ENCODE measurements at places on chromosomes 6 and 20.

DNA sequence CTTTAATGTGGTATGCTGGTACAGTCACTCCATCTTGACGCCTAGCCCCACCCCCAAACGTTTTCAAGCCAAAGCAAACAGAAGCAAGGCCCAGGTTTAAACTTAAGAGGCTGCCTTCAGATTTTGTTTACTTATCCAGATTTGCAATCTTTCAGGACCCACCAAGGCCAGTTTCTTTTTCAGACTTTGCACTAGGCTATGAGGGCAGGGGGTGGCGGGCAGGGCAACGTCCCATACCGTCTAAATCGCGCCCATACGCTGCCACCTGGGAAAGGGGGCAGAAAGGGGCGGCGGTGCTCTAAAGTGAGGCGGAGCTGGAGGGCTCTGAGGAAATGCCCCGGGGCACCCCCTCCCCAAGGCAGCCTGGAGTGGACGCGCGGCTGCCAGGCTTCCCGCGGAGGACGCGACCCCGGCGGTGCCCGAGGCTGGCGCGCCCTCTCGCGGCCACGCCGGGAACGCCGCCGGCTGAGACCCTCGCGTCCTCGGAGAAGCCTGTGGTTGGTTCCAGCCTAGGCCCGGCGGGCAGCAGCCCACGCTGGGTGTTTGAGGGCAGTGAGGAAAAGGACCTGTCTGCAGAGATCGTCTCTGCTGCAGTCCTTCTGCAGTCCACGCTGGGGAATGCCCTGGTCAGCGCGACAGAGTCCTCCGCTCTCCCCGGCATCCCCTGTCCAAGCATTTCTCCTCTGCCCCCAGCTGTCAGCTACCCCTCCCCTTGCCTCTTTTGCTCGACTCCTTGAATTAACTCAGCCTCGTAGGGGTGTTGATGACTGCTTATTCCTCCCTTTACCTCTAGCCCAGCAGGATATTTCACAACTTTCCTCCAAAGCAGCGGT is 129.2 kb upstream of the PRND start:
- DNase-seq = peak; percentile 21

GRCh38 chr6:43428874-43429273 is 1.5 kb downstream of the ABCC10 start:
- no peak for DNase-seq

- DNase-seq = no peak
These were observed 165.7 kb upstream of the RNF217 start for GRCh38 chr6:124796464-124796970.

DNA sequence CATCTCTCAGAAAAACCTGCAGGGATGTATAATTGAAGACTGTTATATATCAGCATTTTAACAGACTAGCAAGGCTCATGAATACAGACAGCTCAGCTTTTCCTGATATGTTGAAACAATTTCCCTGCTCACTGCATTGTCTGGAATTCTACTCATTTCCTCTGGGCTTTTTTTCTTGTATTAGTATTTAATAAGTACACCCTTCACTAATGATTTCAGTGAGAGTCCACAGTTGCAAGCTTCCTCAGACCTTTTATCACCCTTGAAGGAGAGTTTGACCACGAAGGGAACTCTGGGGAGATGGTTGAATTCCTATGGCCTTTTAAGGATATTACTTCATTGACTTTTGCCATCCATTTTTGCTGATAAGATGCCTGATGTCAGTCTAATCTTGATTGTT is 248.7 kb downstream of the ADGB start:
- DNase-seq = no peak

- no peak for DNase-seq
These were observed 14.2 kb downstream of the KCNK5 start for GRCh38 chr6:39214846-39215639.

DNA sequence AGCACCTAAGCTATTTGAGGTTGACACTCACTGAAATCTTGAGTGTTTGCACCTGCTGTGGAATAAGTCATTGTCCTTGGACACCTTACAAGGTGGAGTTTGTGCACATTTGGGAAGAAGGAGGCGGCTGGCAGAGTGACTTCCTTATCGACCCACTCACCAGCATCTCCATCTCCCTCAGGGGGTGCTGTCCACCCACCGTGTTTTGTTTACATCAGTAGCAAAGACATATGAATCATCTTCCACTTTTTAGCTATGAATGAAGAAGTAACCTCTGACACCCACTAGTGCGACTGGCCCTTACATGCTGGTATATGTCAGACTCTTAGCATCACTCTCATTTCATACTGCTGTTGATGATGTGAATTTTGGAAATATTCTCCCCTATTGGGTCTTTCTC is 119.5 kb upstream of the SGK1 start:
- no peak for DNase-seq

GRCh38 chr6:143068001-143068400 is 7.3 kb downstream of the AIG1 start:
- DNase-seq = no peak

- DNase-seq = no peak
These were observed 587.2 kb downstream of the EPM2A start for GRCh38 chr6:145147981-145148749.

GRCh38 chr6:9083108-9083507 is 647.8 kb upstream of the SLC35B3 start:
- no peak for DNase-seq

DNA sequence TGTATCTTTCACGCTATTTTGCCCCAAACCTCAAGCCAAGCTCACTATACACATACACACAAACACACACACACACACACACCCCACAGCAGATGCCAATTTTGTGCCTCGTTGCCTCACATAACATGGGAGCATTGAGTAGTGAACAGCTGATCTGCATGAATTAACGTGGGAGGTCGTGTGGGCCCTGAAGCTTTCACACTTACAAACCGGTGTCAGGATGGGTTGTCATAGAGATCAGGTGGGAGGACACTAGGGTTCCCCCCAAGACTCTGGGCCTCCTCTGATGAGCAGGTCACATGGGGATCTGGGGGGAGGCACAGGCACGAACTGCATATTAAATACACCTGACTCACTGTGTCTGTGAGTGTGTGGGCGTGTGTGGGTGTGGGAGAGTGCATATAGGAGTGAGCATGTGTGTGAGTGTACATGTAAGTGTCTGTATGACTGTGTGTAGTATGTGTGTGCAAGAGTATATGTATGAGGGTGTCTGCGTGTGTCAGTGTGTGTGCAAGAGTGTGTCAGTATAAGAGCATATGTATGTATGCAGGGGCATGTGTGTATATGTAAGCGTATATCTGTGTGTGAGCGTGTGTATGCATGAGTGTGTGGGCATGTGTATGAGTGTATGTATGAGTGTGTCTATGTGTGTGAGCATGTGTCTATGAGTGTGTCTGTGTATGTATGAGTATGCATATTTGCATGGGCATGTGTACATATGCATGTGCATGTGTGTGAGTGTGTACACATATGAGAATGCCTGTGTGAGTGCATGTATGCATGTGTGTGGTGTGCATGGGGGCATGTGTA is 370.4 kb downstream of the PREX1 start:
- no peak for DNase-seq

DNA sequence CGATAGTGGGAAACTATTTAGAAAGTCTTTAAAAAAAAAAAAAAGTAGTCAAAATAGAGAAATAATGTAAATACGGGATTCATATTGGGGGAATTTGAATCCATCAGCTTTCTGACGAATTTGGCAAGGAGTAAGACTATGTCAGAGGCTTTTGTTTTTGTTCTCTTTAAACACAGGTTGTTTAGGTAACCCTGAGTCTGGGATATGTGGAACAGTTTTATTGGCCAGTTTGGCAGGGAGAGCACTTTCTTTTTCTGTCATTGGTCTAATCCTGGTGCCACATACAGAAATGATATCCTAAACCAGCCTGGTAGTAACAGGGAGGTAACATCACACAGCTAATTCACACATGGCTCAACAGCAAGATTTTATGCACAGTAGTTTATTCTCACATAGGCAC is 27.7 kb downstream of the HAO1 start:
- DNase-seq = no peak

DNA sequence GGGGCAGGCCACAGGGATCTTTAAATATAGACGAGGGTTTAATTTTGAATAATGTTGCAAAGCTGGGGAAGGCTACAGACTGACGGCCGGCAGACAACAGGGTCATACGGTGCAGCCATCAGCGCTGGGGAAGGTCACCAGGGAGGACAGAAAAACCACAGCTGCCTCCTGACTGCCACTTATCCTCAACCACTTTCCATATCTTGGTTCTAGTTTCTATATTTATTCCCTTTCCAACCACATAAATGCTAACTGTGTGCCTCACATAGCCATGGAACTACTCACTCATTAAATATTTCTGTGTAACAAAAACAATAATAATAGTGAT is 85.7 kb upstream of the AGPAT4 start:
- no peak for DNase-seq

DNA sequence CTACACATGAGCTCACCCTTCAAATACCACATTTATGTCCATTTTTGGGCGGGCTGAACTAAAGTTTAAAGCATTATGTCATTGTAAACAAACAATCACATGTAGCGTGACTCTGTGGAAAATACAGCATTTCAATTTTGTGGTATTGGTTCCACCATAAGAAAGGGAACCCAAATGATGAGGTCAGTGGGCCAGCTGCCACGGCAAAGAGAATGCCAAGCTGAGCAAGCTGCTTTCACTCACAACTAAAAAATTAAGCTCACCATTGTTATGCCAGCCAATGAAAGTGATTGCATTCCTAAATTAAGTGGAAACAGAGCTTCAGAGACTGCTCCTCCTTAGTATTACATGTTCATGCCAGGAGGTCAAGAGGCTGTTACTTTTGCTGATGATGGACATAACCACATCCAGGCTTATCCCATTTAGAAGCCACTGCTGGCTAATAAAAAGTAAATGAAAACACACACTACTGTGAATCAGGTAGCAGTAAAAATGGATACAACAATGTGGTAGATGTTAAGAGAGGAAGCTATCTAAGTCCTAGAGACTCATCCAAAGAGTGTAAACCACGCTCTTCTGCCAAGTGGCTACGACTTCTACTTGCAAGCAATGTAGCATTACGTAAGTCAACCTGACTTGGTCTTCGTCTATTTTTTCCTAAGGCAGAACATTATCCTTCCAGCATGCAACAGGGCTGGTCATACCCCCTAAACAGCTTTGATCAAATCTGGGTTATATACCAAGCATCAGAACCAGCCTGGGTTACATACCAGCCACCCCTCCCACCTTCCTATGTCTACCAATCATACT is 164.8 kb downstream of the BACH2 start:
- no peak for DNase-seq

- no peak for DNase-seq
These were observed 638.5 kb downstream of the EPM2A start for GRCh38 chr6:145096846-145097245.

GRCh38 chr6:106134906-106135634 is 48.9 kb downstream of the PRDM1 start:
- no peak for DNase-seq

GRCh38 chr20:19903168-19903811 is 113.9 kb upstream of the NAA20 start:
- DNase-seq = no peak

GRCh38 chr6:168943231-168943905 is 310.3 kb downstream of the THBS2 start:
- DNase-seq = no peak

GRCh38 chr6:164346631-164347030 is 932.1 kb downstream of the QKI start:
- no peak for DNase-seq

DNA sequence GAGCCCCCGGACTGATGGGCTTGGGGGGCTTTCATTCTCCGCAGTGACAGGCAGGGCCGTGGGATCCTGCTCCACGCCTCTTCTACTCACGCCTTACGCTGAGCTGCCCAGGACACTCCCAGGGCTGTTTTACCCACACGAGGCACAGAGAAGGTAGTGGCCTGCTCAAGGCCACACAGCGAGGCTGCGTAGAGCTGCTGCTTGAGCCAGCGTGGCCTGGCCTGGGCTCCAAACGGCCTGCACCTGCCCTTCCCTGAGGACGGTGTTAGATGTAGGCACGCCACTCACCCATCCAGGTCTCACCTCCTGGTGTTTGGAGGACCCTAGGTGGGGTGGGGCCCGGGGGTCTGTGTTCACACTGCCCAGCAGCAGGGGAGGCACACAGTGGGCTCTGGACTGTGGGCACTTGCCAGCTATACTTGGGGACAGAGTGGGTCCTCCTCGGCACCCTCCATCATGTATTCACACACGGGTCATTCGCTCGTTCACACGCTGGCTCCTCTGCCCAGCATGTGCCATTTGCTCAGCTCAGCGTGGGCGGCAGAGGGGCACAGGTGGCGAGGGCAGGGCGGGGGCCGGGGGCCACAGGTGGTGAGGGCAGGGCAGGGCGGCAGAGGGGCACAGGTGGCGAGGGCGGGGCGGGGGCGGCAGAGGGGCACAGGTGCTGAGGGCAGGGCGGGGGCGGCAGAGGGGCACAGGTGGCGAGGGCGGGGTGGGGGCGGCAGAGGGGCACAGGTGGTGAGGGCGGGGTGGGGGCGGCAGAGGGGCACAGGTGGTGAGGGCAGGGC is 18.4 kb upstream of the RBBP8NL start:
- no peak for DNase-seq

DNA sequence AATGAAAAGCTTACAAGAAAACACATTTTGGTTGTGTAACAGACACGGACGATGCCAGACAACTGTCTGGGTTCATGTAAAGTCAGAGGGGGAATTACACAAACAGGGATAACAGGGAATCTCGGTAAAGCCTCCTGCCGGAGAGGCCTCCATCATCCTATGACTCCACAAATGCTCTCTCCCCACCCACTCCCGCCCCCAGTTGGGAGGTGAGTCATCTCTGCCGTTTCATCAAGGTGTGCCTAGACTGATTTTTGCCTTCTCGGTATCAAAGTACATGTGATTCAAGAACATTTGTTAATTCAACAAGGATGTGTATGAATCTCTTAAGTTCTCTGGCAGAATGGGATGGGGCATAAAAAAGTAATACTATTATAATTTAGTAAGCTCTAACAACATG is 304.9 kb upstream of the PRDM1 start:
- DNase-seq = no peak

- no peak for DNase-seq
These were observed 86.1 kb upstream of the ZNF217 start for GRCh38 chr20:53679597-53680309.

DNA sequence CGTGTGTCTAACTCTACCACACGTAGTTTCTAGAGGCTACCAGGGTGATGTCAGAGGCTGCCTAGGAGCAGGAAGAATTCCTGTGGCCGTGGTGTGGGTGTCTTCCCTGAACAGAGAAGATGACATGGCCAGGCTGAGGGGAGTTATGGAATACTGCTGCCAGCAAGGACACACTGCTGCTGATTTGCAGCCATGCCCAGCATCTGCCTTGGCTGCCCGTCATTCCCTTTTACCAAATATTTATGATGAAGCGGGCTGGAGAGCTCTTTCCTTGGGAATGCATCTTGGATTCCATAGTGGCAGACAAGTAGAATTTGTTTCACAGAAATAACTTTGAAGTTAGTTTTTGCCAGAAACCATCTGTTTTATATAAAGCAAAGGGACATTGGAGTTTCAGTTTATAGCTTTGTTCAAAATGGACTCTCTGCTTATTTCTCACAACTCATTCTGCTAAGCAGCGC is 80.8 kb upstream of the VSTM2L start:
- DNase-seq = no peak

- no peak for DNase-seq
These were observed 37.2 kb downstream of the GTF2H5 start for GRCh38 chr6:158205169-158205944.
